ENCODE measurements at places on chromosomes 1 and 21.

DNA sequence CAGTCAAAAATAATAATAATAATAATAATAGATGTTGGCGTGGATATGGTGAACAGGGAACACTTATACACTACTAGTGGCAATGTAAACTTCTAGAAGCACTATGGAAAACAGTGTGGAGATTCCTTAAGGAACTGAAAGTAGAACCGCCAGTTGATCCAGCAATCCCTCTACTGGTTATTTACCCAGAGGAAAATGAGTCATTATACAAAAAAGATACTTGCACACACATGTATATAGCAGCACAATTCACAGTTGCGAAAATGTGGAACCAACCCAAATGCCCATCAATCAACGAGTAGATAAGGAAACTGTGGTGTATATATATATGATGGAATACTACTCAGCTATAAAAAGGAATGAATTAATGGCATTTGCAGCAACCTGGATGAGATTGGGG is 176.0 kb downstream of the PLPP3 start:
- no peak for DNase-seq

- DNase-seq, result no peak
Measured at GRCh38 chr1:160776178-160776577, 19.8 kb upstream of the LY9 start.

DNA sequence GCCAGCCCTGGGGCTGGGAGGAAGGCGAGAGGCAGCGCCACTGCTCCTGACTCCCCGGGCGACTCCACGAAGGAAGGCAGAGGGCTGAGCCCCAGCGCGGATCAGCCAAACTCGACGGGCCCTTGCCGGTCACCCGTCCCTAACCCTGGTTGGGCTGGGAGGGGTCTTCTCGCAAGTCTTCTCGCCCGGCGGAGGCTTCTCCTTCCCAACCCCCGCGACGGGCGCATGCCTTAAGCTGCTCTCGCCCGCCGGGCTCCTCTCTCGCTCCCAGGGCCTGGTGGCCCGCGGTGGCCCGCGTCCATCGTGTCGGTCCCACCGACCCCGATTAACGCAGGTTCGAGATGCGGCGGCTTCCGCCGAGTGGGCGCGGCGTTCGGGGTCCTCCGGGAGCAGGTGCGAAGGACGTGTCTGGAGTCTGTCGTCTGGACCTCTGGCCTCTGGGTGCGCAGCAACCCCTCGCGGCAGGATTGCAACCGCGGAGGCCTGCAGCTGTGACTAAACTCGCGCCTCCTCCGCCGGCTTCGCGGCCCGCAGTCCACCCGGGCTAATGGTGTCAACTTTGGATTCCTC is 29.0 kb upstream of the PPM1J start:
- no peak for DNase-seq

DNA sequence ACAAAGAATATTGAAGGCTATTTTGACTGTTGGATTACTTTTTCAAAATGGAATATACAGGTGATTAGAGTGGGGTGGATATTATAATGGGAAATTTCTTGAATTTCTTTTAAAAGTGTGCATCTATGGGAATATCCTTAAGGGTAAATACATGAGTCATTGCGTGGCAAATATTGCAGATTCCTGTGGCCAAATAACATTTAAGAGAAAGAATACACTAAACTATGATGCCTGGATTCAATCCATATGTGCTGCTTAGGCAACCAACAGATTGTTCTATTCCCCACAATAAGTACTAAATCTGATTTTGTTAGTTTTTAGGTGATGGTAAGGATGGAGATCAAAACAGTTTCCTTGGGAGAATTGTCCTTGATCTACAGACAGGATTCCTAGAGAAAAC is 119.5 kb downstream of the HMCN1 start:
- peak; percentile 60 for DNase-seq

DNA sequence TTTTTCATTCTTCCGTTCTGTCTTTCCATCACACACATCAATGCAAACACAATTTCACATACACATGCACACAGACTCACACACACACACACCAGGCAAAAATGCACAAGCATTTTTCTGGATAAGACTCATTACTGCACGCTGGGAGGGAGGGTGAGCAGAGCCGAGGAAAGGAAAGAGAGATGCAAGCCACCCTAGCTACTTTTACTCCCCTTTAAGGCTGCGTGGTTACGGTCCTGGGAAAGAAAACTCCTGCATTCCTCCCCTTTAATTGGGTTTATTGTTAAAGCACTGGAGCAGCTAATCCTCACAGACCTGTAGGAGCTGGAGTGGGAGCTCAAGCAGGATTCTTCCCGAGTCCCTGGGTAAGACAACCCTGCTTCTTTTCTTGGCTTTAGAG is at the start of gene CAMK1G:
TSS of gene CAMK1G (plus strand) at position 307 of the 400 bp plus-strand sequence. CDS start 11,270 bp downstream, outside the sequence.
- peak; percentile 50 for DNase-seq

DNA sequence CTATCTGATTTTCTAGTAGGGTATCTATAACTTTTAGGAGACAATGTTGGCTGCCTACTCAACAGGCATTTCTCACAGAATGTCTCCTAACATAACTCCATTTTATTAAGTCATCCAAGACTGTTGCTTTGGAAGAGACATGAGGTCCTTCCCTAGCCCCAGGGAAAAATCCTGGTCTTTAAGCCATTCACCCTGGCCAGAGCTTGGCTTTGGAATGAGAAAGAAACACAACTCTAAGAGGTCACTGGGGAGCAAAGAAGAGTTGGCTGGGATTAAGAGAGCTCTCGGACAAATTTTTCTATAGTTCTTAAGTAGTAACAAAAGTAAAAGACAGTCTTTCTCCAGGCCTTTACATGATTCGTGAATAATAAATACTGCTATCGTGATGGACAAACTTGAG is 57.9 kb downstream of the PCNX2 start:
- no peak for DNase-seq

DNA sequence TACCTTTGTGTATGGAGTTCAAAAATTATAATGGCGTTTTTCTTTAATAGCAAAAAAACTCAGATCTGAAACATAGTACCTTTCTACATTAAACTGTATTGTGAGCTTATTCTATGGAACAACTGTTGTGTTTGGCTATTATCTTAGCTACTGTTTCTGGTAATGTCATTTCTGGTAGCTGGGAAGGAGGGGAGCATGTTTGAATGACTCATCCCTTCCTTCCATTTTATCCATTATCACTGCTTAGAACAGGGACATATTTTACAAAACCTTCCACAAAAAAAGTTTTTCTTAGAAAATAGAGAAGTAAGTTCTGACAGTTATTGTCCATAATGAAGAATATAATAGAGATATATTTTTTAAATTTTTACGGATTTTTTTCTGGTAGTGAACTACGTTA is 128.3 kb downstream of the NRDC start:
- no peak for DNase-seq

GRCh38 chr1:195606483-195606882 is 1001.8 kb downstream of the KCNT2 start:
- no peak for DNase-seq

- no peak for DNase-seq
Measured at GRCh38 chr1:36298640-36299039, 7.5 kb upstream of the SH3D21 start.

- no peak for DNase-seq
Measured at GRCh38 chr1:2335721-2336455, 55.5 kb downstream of the MORN1 start.
